ENCODE measurements at places on chromosomes 12 and 14. TPM values are rescaled to one million over a fixed set of nuclear protein-coding genes. Genes with fewer than 3 reads are reported as not detected.

The HECTD4 gene
- total RNA-seq, result 12.4 TPM

The NEUROD4 gene
- 0.02 TPM for total RNA-seq

The L3HYPDH gene
- total RNA-seq, result 43.9 TPM

The PAN2 gene
- 16.2 TPM for total RNA-seq

The TBX5 gene
- total RNA-seq, result not detected

The INHBC gene
- total RNA-seq, result 0.05 TPM

The CDC42BPB gene
- 77.9 TPM for total RNA-seq

The FAM186B gene
- 0.15 TPM for total RNA-seq

The APOLD1 gene
- total RNA-seq, result 0.30 TPM

The LUM gene
- total RNA-seq, result 0.44 TPM
